ENCODE measurements at places on chromosomes 11 and 22.
A peak's percentile ranks its signal among the peaks of the same experiment; 100 is the strongest.

GRCh38 chr11:35681163-35681767 lies 18.7 kb downstream of the TRIM44 start:
- no peak for DNase-seq

DNA sequence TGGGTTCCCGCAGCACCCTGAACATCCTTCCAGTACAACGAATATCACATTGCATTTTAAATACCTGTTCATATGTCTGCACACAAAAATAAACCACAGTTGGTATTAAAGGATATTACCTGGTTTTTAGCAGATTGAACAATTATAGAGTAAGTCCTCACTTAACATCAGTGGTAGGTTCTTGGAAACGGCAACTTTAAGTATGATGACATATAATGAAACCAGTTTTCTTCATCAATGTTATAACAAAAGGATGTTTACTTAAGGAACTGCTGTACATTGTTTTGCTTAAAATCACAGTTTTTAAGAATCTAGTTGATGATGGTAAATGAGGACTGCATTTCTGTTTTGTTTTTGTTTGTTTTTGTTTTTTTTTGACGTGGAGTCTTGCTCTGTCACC lies 28.0 kb downstream of the TRIM66 start:
- no peak for DNase-seq

DNA sequence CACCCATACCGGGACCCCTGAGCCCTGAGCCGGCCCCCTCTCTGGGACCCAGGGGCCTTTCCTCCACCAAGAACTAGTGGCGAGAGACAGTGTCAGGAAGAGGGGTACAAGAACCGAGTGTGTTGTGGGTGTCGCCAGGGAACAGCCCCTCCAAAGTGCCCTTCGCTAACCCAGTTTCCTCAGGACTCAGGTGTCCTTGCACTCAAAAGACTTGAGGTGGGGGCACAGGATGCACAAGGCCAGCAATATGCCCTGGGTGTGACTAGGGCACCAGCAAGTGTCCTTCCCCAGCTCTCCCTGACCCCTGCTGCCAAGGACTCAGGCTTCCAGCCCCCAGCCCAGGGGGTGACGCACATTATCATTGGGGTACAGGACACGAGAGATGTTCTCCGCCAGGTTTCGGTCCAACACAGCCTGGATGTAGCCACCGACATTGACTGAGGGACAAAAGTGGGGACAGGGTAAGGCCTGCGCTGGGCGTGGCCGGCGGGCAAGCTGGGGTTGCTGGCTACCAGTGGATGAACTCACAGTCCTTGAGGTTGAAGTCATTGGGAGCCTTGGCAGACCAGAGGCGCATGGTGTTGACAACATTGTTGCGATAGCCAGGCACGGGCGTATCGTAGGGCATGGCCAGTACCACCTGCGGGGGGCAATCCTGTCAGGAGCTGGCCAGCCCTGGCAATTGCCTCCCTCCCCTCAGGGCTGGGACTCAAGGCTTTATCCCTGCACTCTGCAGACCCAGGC lies 4.7 kb downstream of the PYGM start:
- DNase-seq = no peak

DNA sequence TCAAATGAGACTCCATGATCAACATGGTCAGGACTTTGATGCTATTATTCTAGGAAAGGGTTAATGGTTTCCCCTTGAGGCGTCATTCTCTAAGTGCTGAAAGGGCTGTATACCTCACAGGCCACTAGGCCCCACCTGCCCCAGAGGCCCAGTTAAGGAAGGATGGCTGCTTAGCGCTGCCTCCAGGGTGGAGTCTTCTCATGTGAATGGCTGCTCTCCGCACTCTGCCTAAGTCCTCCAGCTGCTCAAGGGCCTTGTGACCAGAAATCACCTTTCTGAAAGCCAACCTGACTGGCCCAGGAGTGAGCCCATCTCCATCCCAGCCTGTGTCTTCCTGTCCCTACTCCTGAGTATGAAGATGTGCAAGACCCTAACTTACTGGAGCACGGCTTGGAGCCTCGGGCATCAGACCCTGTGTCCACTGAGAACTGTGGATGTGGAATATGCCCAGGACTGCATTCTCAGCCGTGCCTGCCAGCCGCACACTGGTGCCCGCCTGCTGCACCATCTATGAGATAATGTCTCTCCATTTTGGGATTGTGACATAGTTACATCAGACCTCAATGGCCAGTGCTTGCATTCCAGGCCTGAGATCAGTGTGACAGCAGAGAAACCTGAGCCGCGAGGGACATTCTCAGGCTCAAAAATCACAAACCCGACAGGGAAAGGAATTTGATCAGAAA lies 51.0 kb downstream of the SNX19 start:
- DNase-seq = no peak

DNA sequence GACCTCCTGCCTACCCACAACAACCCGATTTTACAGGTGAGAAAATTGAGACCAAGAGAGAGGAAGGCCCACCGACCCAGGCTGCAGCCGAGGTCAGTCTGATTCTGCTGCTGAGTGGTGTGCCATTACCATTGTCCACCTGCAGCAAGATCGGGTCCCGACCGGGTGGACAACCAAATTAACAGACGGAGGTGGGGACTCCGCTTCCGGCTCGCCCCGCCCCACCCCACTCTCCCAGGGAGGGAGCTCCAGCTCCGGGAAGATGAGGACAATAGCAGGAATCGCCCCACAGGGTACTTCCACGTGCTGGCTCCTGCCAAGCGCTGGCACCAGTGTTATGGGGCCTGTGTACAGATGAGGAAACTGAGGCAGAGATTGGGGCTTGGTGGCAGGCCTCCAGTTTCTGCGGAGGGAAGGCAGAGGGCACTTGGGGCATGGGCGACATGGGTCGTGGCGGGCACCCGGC lies 425 bp upstream of the KDELR3 start:
- DNase-seq = no peak

DNA sequence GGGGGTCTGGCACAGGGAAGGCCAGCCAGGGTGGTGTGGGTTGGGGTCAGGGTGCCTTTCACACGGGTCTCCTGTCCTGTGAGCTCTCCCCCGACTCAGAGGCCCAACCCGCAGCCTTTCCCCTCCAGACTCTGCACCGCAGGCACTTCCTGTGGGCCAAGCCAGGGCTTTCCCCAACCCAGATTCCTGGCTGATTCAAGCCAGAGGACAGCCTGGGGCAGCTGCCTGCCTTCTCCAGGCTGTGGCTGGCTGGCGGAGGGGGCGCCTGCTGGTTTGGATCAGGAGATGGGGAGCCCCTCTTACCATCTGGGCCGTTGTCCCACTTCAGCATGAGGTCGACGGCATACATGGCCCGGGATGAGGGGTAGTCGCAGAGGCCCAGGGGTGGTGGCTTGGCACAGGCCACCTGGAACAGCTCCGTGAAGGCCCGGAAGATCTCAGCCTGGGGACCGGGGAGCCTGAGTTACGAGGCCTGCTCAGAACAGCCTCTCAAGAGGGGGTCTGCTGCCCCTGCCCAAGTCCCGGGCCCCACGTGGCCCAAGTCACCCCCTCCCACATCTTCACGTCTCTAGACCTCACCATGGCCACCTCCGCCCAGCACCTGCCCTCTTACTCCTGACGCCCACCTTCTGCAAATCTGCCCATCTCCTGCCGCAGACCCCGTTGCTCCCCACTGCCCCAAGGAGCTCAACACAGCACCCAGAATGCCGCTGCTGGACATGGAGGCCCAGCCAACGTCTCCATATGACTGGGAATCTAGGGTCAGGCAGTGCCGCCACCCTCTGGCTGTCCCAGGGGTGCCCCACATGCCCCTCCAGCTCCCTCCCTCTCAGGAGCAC lies 17.3 kb downstream of the TSPO start:
- DNase-seq = no peak

GRCh38 chr11:73168925-73169579 lies 26.9 kb upstream of the FCHSD2 start:
- DNase-seq = no peak

GRCh38 chr22:17970201-17970708 lies 54.1 kb downstream of the MICAL3 start:
- DNase-seq = no peak

DNA sequence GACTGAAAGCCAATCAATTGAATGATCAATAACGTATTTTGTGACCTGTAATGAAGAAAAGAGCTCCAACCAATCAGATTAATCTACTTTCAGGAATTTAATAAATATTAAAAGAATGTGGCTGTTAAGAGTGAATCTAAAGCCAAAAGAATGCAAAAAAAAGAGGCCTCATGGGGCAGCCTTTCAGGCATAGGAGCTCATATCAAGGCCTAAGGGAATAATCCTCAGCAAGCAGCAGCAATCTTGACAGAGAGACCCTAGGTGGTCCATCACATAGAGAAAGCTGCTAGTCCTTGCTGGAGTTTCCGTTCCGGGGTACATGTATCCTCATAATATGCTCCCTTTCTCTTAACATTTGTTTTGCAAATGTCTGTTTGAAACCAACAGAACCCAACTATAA lies 313.1 kb upstream of the PITPNB start:
- no peak for DNase-seq

- peak; percentile 13 for DNase-seq
These were observed 214.6 kb downstream of the NTM start for GRCh38 chr11:131584785-131585592.

GRCh38 chr11:120807414-120808150 lies 216.3 kb upstream of the TBCEL start:
- no peak for DNase-seq

DNA sequence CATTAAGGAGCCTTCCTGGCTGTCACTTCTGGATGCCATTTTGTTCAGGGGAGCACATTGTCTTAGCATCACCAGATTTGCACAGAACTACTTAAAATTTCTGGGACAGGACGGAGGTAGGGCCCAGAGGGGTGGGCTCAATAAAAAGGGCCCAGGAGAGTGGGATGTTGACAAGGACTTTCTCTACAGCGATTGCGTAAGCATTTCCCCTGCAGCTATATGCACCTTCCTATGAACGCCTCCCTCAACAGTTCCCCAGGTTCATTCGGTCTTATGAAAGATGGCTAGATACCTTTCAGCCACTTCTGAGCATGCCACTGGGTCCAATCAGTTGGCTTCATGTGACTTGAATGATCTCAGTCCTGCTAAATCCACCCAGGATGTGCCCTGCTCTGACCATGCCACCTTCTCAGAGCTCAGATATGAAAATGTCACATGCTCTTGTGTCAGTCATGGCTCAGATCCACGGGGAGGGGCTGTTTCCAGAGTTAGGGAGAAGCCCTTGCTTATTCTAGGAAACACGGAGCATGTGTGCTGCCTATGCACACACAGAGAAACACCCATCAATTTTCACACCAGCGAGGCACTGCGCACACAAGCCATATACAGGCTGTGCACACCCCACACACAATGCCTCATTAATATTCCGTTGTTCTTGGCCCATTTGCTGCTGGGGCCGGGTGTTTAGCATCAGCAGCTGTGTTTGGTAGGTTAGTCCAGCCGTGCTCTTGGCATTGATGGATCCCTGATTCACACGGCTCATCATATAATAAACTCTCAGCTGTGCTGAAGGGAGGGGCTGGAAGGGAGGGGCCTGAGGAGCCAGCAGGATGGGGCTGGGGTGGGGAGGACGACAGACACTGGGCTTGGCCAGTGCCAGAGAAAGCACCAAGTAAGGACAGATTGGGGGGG lies 52.5 kb upstream of the NNMT start:
- no peak for DNase-seq

DNA sequence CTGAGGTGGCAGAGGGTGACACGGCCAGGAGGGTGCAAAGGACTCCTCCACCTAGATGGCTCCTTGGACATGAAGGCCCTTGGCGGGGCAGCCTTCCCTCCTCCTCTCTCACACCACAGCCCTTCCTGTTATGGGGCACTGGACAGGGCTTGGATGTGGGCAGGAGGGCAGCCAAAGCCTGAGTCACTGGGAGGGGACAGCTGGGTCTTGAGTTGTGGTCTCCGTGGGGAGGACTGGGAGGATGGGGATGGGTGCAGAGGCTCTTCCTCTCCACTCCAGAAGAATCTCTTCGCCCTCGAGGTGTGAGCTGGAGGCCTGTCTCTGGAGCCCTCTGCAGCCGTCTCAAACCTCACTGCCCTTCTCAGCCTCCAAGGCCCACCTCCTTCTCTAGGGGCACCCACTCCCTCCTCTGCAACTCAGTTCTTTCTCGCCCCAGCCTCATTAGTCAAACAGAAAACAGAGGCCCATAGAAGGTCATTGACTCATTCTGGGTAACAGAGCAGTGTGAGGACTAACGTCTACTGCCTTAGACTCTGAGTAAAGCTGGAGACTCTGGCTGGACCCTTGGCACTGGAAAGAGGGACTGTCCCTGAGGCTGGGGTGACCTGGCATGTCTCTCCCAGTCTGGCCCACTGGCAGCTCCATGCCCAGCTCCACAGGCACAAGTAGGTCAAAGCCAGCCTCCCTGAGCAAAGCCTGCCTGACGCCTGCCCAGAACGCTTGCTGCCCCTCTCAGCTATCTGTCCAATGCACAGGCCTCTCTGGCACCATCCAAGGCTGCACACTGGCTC lies 47.5 kb upstream of the CDON start:
- no peak for DNase-seq

GRCh38 chr11:113295993-113296392 lies 18.4 kb upstream of the TTC12 start:
- DNase-seq = no peak

- DNase-seq = no peak
These were observed 30.5 kb upstream of the TTC28 start for GRCh38 chr22:28710107-28710506.

DNA sequence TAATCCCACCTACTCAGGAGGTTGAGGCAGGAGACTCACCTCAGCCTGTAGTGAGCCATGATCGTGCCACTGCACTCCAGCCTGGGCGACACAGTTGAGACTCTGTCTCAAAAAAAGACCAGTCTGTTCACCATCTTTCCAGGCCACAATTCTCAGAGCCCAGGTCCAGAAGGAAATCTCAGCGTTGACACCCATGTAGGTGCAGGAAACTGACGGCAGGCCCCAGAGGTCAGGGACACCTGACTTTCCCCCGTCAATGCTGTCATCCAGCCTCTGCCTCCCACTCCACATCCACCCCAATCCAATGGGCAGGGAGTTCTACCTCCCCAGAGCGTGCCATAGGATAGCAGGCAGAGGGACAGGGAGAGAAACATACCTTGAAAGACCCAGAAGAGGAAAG lies 5.9 kb upstream of the GRK2 start:
- no peak for DNase-seq

DNA sequence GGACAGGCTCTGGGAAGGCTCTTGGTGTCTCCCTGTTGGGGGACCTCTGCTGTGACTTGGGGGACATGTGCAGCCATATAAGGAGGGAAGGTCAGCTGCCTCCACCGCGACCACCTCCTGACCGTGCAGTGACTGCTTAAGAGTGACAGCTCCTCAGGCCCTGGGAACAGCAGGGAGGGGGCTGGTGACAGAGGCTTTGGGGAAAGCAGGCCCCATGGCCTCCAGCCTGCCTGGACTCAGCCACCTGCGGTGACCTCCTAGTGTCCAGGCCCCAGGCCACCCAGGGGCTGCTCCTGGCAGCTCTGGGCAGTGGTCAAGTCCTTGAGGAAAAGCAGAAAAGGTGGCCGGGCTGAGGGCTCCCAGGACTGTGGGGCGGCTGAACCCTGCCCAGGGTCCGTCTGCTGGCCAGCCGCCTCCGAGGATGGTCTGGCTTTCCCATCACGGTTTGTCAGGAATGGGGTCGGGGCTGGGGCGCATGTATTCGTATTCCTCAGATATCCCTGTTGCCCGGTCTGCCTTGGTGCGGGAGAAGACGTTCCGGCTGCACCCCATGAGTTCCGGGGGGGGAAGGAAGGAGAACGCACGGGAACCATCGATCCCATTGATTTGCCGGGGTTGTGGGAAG lies 96.8 kb downstream of the WNT7B start:
- DNase-seq = no peak
